ENCODE measurements at places on chromosomes 3 and 15.

DNA sequence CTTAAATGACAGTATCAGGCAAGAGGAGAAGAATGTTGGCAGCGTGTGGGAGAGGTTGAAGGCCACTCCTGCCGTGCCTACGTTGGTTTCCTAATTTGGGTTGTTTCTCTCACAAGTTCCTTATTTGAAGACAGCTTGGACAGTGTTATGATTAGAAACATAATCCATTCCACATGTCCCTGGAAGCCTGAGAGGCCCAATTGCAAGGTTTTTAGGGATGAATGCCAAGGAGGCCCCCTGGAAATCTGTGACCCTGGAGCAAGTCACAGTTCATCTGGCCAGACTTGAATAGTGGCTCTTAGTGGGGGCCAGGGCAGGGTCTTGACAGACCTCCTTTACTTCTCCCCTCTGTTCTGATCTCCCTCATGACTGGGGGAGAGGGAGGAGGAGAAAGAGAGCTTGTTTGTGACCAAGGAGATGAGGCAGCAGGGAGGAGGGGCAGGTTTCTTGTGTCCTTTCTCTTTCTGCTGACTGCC is 584.4 kb upstream of the TBL1XR1 start:
- no peak for DNase-seq

DNA sequence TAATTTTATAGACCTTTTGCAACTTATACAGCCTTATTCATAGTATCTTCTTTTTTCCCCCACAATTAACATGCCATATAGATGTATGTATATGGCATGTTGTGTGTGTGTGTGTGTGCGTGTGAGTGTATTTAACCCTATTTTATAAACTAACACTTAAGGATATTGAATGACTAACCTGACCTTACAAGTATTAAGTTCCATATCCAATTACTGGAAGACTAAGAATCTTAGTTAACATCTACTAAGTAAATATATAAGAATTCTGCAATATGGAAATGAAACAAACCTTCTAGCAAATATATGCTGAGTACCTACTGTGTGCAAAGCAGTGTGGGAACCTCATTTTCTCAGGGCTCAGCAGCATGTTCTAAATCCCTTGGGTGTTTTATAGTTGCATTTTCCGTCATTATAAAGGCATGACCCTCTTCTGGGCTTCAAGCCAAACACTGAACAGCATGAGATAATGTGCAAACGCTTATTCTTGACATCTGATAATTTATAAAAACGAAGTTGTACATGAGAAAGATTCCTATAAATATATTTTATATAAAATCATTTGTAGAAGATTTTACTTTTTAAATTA is 105.5 kb downstream of the NLGN1 start:
- DNase-seq = no peak

DNA sequence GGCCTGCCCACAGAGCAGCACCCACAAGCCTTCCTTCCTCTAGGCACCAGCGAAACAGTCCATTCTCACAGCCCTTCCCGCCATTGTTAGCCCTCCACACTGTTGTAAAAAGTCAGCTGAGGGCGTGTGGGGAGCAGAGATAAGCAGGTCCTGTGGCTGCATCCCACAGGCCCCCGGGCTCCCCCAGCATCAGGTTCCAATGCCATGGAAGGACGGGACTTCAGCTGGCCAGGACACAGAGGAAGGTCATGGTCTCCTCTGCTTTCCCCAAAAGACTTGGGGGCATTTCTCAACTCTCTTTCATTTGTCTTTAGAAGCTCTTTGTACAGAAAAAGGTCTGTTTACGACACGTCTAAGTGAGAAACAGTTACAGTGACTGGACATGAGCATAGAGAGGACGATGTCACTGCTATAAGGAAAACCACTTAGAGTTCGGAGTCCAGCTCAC is 85.2 kb upstream of the HERC1 start:
- DNase-seq = no peak

DNA sequence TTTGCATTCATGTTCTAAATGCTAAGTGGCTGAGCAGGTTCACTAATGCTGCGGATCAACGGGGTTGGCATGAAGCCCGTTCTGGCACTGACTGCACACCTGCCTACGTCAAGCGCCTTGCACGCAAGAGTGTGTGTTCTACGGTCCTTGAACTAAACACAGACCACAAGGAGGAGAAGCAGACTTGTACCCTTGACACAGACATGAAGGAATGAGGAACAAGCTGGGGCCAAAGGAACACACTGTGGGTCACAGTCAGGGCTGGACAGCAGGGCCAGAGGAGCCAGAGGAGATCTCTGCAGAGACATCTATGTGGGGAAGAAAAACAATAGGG is 48.0 kb upstream of the LDHAL6B start:
- no peak for DNase-seq

GRCh38 chr3:170584585-170585007 is 1.3 kb downstream of the SLC7A14 start:
- DNase-seq = peak; percentile 30

GRCh38 chr3:127808197-127808596 is 14.1 kb downstream of the MGLL start:
- no peak for DNase-seq

- no peak for DNase-seq
Measured at GRCh38 chr3:14231145-14231990, 52.8 kb downstream of the LSM3 start.

- DNase-seq = no peak
Measured at GRCh38 chr3:6921066-6921465, 60.2 kb downstream of the GRM7 start.

DNA sequence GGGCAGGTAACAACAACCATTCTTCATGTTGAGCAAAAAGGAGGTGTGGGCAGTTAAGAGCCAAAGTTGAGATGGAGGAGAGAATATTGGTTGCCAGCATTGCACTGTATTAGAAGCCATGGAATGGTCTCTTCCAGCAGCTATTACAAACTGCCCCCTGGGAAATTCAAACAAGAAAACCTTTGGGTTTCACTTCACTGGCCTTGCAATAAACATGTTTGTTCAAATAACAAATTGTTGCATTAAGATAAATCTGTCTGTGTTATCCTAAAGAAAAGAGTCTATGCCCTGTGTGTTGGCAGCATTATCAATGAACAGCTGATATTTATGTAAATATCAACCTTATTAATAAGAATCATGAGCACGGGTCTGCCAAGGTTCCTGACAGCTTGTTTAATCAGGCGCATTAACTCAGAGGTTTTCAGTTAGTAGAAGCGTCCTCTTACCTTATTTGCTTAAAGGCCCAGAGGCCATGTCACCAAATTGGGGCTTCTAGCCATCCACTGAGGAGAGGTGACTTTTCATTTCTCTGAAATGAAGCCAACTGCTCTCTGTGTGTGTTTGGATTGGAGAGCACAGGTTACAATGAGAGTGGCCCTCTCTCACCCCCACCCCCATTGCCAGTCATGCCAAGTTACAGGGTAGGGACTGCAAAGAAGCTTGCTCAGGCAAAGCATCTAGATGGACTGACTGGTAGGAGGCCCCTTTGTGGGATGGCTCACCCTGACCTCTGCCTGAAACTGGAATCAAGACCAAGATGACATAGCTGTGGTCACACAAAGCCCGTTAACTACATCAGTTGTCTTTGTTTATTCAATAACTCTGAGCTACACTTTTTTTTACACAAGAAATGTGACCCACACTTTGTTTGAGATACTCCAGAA is 10.5 kb downstream of the FILIP1L start:
- DNase-seq = peak; percentile 9

DNA sequence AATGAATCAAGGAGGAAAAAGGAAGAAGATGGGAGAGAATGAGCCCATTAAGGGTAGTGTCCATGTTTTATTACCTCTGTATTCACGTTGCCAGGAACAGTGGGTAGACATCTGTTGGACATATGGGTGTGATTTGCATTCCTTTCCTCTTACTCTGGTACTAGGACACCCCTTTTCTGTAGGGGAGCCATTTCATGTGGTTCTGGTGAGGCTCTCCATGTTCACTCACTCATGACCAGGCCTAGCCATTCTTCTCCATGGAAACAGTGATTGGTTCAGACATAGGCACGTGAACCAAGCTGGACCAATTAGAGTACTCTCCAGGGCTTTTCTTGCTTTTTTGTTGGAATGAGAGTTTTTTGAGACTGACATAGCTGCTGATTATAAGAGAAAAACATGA is 39.6 kb upstream of the PDCD6IP start:
- no peak for DNase-seq

GRCh38 chr15:73031648-73032047 is 20.6 kb upstream of the NEO1 start:
- DNase-seq = no peak

DNA sequence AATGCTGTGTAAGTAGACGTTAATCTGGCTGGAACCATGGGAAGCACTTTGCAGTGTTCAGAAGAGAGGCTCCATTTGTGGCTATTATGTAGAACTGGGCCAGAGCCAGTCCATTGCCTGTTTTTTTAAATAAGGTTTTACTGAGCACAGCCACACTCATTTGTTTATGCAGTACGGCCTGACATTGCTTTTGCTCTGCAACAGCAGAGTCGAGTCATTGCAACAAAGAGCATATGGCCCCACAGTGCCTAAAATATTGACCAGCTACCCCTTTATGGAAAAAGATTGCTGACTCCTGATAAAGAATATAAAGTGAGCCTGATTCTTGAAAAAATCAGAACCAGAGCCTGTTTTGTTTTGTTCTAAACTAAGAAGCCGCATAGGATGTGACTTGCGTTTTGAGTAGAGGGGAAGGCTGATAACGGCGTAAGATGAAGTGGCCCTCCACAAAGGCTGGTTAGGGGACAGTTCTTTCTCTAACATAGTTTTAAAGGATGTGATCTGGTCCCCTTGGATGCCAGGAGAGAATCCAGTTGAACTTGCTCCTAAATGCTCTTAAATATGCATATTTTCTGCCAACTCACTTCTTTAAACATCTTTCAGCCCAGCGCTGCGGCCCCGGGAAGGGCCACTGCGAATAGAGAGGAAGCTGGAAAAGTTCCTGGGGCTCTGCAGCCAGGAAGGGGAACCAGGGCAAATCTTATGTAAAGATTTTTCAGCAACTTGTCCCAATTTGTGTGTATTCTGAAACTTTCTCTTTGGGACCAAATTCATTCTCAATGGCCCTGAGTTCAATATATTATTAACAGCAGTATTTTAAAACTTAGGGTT is 64.5 kb downstream of the GLDN start:
- DNase-seq = no peak

DNA sequence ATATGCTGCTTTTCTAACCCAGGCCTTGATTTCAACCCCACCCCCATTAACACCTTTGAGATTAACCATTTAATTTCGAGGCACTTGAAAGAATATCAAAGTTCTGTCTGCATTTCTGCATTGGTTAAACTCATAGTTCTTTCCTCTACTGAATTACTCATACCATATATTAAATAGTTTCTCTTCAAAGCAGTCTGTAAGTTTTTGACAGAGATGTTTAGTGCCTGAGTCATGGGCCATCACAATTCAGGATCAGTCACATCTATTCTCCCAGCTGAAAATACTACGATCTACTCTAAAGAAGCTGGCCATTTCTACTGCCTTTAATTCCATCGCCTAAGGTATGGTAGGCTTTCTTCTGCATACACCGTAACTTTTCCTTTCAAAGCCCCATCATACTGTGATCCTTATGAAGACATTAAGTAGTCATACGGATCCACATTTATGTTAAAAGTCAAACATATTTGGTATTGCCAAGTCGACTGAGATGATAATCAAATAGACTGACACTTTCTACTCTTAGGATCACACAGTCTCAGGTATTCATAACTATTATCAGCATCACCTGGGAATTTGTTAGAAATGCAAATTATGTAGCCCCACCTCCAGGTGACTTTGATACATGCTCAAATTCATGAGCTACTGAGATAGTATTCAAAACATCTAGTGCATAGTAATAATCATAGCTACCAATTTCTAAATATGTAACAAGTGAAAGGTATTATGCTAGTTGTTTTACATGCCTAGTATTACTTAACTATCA is 489.4 kb upstream of the IL12A start:
- no peak for DNase-seq

DNA sequence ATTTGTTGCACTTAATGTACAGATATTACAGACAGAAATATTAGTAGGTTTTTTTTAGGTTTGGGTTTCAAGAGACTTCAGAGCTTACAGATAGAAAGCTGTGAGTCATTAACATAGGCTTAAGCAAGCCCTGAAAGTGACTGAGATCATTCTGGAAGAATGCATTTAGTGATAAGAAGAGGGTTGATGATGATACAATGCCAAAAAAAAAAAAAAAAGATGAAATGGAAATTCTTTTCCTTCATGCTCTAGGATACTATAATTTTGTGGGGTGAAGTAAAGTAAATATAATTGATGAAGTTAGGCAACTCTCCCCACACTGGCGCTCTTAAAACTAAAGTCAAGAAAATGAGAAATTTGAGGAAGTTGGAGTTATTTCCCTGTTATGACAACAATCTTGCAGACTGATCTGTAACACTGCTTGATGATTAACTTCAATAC is 169.4 kb upstream of the ZNF385D start:
- DNase-seq = no peak

GRCh38 chr15:68517285-68517761 is 61.5 kb upstream of the CORO2B start:
- no peak for DNase-seq

DNA sequence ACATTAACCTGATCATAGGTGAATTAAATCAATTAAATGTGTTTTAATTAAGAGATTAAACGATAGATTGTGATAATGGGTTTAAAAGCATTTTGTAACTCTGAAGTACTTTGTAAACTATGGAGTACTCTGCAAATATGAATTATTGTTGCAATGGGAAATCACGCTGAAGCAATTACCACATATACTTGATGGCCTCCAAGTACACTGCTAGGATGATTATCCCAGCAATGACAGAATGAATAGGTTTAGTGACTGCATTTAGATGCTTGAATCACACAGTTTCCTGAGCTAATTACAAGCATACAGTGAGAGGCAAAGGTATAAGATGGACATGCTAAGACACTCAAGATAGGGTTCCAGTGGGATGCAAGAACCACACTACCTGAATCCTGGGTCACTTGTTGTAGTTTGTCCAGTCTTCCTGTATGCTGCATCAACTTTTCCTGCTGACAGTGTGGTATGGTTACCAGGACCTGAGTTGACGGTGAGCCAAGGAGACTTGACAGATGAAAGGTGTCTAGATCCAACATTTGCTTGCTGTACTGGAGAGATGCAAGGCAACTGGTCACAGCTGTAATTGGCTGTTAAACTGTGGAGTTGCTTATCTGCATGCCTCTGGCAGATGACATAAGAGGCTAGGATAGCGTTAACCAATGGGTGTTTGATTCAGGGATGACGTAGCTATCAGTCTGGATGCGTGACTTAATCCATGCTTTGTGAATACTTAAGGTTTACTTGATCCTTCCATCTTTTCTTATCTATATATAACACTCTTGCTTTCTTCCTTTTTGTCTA is 38.0 kb downstream of the RNF13 start:
- DNase-seq = no peak

DNA sequence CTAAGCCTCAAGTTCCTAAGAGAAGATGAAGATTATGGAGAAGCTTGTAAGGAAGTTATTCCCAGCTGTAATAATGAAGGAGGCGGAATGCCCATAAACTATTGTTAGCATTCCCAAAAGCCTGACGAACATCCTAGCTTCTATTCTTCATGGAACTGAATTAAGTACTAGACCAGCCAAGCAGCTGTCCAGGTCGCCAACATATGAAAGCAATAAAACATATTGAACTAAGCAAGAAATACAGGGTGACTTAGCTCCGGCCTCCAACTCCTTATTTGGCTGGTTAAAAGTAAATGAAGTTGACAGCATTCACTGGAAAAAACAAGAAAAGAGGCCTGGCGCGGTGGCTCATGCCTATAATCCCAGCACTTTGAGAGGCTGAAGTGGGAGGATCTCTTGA is 174.0 kb upstream of the TPM1 start:
- DNase-seq = no peak
